ENCODE measurements at places on chromosomes 5 and 9.

DNA sequence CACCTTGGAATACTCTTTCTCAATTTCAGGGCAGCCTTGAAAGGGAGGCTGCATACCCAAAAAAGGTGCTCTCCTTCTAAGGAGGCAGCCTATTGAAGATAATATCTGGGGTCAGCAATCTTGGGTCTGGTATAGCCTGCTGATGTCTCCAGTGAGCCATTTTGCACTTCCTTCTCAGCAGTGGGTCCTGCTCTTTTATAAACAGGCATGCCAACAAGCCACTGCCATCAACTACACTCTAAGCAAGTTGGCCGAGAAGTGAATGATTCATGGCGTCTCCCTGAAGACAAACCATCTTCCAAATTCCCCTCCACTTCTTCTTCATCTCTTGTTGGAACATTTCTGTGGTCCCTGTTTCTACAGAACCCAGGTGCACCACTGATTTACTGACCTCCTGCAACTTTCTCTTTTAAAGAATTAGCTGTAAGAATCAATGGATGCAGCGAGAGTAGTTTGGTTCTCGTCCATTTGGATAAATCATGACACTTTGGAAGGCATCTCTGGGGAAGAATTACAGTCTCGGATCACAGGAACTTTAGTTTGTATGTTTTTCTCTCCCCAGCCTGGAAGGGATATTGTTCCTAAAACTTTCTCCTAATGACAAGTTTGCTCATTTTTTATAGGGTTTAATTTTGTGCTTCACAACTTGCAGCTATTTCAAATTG is 108.3 kb downstream of the INSYN2B start:
- DNase-seq, result no peak

DNA sequence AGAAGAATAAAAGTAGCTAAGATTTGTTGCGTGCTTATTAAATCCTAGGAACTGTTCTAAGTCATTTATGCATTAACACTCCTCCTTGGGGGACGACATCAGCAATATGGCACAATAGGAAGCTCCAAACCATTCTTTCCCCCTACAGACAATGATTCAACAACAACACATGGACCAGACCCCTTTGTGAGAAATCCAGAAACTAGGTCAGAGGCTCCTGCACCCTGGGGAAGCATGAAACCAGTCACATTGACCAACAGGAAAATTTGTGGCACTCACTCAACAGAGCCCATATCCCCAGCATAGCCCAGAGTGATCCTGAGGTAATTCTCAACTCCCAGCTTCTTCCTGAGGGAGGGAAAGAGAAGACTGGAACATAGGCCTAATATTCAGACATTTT is 294.4 kb downstream of the HINT1 start:
- no peak for DNase-seq

GRCh38 chr9:20355022-20355421 is 267.3 kb downstream of the MLLT3 start:
- DNase-seq, result no peak

DNA sequence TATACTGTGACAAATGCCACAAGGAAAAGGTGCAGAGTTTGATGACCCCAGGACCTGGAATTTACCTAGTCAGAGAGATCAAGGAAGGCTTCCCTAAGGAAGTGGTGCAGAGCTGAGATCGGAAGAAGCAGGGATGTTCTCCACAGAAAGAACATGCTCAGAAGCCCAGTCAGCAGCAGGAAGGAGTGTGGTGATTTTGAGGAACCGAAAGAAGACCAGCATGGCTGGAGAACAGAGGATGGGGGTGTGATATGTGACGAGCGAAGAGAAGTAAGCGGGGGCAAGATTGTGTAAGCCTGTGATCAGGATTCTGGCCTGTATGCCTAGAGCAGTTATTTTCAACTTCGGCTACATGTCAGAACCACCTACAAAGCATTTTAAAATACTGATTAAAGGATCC is 18.7 kb upstream of the PIK3R1 start:
- DNase-seq, result no peak

GRCh38 chr9:87701931-87702421 is 23.9 kb upstream of the CTSL start:
- DNase-seq, result no peak

- peak; percentile 31 for DNase-seq
These were observed 27.9 kb downstream of the BDP1 start for GRCh38 chr5:71483355-71483754.

DNA sequence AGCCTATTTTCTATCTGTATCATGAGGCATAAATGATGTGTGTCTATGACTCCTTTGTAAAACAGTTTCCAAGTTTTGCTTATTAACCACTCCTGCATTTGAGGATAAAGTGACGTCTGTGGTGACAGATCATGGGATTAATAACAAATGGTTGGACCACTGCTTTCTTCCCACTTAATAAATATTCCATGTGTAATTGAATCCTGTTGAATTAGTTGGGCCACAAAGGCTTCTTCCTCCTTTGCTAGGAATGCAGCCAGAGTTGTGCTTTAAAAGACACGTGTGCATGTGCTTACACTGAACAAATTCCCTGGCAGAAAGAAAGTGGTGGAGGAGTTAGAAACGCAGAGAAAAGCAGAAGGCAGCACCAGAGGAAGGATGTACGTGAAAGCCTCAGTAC is 150.2 kb downstream of the ACTBL2 start:
- DNase-seq, result no peak

DNA sequence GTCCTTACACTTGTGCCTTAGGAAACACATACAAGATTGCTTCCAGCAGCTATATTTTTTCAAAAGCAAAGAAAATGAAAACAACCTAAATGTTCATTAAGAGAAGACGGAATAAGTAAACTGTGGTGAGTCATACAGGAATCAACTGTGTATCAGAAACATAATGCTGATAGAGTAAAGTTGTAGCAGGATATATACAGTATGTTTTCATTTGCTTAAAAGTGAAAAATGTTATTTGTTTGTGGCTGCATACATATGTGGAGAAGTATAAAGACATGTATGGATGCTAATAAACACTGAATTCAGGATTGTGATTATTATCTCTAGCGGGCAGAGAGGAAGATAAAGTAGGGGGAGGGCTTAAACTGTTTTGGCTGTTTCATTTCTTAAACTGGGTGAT is 8.3 kb downstream of the DCTN4 start:
- no peak for DNase-seq

GRCh38 chr5:167798448-167798847 is 493.0 kb upstream of the WWC1 start:
- no peak for DNase-seq

GRCh38 chr9:114271556-114272510 is 51.1 kb upstream of the ORM1 start:
- DNase-seq, result no peak

DNA sequence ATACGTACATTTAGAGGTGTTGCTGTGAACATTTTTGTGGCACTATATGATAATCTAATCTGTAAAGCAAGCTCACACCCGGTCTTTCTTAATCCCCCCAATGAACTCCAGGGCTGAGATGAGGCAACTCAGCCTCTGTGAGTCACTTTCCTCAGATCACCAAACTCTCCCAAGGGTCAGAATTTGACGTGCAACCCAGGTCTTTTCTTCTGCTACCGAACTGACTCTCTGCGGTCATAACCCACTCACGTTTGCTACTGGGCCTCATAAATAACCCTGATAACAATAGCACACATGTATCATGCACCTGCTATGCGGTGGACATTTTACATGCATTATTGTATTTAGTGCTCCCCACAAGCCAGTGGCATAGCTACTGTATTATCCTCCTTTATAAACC is 153.1 kb downstream of the DROSHA start:
- DNase-seq, result no peak

DNA sequence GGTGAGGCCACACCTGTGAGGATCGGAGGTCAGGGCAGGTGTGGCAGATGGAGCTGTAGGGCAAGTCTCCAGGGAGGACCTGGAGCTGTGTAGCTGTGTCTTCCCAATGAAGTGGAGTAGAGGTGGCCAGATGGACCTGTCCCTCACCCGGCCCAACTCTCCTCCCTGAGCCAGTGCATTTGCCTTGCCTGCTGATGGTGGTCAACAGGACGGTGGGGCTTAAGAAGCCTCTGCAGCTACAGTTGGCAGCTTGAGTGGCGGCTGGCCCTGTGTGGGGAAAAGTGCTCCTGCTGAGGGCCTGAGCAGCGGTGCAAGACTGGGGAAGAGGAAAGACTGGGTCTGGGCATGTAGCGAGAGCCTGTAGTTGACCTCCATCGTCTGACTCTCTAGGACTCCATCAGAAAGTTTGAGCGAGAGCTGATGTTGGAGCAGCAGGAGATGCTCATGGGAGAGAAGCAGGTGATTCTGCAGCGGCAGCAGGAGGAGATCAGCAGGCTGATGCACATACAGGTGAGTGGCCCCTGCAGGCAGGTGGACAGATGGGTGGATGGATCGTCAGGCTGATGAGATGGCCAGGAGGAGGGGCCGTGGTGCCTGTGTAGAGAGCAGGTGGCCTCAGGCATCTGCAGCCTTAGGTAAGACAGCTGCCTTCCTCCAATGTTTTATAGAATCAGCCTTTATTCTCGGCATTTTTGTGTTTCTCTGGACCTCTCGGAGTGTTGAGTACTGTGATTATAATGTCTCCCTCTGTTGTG is 24.9 kb downstream of the PITX1 start:
- no peak for DNase-seq

DNA sequence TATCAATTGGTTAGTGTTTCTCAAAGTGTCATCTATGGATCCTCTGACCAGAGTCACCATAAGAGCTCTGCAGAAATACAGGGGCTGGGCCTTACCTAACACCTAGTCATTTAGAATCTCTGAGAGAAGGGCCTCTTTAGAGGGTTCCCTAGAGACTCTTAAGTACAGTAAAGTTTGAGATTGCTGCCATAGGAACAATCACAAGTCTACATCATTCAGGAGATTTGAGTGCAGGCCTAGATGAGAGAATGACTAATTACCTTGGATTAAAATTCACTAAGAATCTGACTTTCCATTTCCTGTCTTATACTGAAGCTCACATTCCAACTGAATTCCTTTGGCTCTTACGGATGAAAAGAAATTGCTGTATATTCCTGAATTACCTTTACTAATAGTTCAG is 182.1 kb upstream of the PTGER4 start:
- no peak for DNase-seq

GRCh38 chr5:29089591-29090130 is 2051.3 kb upstream of the CDH9 start:
- DNase-seq, result no peak

DNA sequence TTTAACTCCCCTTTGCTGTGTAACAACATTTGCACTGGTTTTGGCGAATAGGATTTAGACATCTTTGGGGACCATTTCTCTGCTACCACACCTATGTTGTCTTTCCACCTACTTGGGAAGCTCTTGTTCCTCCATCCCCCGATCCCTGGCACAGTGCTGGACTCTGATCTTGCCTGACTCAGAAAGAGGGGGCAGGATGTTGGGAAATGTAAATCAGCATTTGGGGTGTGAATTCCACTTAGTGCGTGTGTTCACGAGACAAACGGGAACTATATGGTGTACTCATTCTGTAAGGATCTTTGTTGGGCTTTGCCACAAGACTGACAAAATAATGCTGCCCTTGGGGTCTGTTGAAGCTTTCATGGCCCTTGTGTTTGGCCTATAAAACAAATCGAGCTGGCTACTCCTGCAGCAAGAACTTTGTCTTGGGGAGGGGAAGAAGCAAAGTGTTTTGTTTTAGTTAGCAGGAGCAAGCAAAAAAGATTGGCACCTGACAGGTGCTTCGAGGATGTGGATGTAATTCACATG is 18.5 kb downstream of the TMEM268 start:
- DNase-seq, result no peak

- DNase-seq, result no peak
These were observed 8.6 kb downstream of the TMEM252 start for GRCh38 chr9:68532131-68532530.

DNA sequence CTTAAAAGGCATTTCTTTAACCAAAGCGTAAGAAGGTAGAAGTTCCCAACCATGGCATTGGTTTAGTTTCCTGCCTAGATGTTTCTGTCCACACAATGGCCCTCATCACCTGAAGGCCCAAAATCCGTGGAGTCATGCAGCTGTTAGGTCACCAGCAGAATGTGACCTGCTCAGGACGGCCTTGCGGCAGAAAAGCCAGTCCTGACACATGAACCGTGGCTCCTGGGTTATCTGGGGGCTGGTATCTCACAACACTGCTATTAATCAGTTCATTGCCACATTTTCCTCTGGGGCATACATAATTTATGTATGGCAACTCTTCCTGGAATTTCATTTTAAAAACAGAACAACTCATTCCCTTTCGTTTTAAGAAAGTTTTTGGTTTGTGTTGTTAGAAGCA is 278.4 kb downstream of the ATPSCKMT start:
- no peak for DNase-seq

DNA sequence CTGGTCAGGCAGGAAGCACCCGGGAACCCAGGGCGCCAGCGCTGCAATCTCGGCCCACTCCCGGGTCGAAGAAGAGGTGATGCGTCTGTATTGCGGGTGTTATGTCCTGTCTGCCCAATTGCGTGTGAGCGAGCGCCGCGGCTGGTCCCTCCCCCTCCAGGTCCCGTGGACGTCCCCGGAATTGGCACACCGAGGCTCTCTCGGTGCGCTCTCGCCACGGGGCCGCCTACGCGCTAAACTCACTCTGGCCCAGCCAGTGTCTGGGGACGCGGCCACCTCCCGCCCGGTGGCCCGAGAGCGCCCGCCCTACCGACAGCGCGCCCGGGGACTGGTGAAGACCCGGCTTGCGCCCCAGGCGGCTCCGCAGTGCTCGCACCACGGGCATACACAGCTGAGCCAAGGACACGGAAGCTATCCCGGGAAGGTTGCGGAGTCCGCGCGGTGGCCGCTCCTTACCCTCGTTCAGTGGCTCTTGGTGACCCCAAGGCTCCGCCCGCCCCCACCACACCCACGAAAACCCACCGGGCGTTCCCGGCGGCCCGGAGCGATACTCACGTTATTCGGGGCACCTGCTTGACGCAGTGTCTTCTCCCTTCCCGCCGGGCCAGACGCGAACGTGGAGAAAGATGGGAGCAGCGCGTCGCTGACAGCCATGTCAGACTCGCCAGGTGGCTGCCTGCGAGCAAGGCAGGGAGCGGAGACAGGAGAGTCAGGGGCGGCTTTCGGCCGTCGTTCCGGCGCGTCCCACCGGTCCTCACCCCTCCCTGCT is 1.0 kb downstream of the KLF4 start:
- no peak for DNase-seq

DNA sequence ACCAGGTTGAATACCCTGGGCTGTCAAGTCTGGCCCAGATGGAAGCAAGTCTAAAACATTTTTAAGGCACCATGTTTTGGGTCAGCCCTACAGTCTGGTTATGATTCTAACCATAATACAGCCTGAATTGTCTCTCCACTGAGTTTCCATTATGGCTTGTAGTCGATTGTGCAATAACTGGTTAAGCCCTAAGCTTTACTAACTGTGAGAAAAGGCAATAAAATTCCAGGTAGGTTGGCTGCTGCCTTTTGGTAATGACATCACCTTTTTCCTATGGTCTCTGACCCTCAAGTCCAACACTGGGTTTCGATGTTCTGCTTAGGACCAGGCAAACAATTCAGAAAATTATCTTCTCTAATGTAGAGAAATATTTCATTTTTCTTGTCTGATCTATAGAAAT is 243.3 kb downstream of the ACTL7B start:
- no peak for DNase-seq

DNA sequence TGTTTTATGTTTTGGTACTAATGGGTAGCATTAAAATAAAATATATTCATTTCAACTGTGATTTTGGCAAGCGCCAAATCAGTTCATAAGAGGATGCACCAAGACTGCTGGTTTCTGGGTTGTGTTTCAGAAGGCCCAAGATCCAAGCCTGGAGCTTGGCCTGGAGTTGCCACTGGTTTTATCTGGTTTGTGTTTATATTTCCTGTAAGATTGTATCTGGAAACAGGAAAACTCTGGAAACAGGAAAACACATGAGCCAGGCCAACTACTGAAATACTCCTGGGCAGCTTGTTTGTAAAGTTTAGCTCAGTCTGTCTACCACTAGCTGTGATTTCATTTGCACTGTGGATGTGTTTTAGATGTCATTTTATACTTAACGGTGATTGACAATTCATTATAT is 5.5 kb downstream of the FSTL4 start:
- DNase-seq, result no peak
